ENCODE measurements at places on chromosomes 5 and 9.

GRCh38 chr5:55421074-55421529 is 113.3 kb downstream of the MTREX start:
- no peak for DNase-seq

- no peak for DNase-seq
These were observed 2.0 kb downstream of the SEMA6A start for GRCh38 chr5:116572350-116573278.

- no peak for DNase-seq
These were observed 40.1 kb downstream of the TMEM167A start for GRCh38 chr5:83036991-83037575.

GRCh38 chr9:89661956-89662717 is 57.3 kb downstream of the GADD45G start:
- no peak for DNase-seq

DNA sequence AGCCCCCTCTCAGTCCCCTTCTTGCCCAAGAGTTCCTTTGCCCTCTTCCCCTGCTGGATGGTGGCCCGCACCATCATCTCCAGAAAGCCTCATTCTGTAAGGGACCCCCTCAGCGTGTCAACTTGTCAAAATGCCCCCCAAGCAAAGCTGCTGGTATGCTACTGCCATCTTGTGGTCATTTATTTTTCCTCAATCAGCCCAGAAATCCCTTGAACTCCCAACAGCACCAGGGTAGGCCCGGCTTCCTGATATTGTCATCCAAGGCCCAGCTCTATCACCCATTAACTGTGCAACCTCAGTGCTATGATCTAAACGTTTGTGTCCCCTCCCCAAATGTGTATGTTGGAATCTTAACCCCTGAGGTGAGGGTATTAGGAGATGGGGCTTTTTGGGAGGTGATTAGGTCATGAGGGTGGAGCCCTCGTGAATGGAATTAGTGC is 53.2 kb upstream of the FBXW11 start:
- no peak for DNase-seq

- DNase-seq = no peak
These were observed 238.3 kb downstream of the MEF2C start for GRCh38 chr5:88644676-88645075.

DNA sequence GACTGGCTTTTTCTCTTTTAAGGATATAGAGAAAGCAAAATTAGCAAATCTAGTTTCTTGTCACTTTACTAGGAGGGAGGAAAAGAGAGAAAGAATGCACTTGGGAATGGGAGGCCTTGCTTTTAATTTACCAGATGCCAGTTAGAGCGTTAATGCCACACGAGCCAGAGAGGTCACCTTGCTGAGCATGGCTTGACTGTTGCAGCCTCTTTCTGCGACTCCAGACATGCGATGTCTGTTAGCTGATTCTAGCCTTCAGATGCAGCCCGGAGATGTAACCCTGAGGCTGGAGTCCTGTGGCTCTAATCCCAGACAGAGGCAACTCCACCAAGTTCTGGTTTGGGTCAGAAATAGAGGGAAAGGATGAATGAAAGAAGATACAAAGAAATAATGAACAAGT is 152.5 kb downstream of the TRIO start:
- no peak for DNase-seq

- no peak for DNase-seq
These were observed 100.2 kb downstream of the PIK3R1 start for GRCh38 chr5:68315679-68316271.

All from stimulated activated CD8-positive, alpha-beta memory T cell treated with anti-CD3 and anti-CD28 coated beads, Interleukin-4, amount 100 ng/mL, for 4 hours (primary cell).